ENCODE measurements at places on chromosomes 1 and 21.
A peak's percentile ranks its signal among the peaks of the same experiment; 100 is the strongest.

DNA sequence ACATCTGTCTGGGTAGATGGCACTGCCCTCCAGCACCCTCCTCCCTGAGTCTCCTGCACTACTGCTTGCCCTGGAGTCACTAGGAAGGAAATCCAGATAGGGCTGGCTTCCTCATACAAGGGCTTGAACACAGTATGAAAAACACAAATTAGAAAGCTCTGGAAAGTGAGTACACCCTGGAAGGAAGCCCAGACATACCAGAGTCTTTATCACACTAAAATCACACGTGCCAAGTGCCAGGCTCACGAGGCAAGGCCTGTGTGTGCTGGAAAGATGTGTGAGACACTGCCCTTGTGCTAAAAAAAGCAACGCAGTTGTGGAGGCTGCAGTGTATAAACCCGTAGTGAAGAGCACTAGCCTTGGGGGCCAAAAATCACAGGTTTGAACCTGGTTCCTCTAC, 28.3 kb upstream of the S100A7 start:
- DNase-seq, result no peak

DNA sequence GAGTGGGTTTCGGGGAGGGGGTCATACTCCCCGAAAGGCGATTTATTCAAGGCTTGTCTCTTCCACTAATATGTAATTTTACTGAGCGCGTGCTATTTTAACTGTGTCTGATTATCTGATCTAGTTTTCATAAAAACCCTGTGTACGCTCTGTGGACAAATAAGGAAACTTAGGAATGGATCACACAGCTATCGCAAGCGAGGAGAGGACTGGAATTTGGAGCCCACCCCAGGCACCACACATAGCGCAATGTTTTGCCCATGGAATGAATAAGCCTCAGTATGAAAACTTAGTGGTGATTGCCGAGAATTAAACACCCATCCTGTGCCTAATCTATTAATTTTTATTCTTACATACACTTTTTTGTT, 9.8 kb upstream of the RAB42 start:
- no peak for DNase-seq

- DNase-seq, result no peak
These were observed 335.1 kb downstream of the LTN1 start for GRCh38 chr21:28657566-28657965.

DNA sequence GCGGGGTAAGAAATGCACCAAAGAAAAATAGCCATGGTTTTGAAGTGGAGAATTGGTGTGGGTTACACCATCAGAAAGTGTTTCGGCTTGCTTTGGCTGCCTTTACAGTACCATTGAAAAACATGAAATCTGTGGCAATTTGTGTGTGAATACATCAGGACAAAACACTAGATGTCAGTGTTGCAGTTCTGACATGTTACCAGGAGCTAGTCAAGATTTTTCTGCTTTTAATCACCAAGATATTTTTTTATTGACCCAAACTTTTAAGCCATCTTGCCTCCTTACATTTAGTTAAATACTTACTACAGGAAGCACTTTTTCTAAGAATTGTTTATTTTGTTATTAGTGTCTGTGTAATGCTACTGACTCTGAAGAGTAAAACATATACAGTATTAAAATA, 14.3 kb downstream of the RRP15 start:
- peak; percentile 42 for DNase-seq

GRCh38 chr1:243745356-243745755, 104.7 kb downstream of the AKT3 start:
- no peak for DNase-seq
